ENCODE measurements at places on chromosomes 6 and 20.

DNA sequence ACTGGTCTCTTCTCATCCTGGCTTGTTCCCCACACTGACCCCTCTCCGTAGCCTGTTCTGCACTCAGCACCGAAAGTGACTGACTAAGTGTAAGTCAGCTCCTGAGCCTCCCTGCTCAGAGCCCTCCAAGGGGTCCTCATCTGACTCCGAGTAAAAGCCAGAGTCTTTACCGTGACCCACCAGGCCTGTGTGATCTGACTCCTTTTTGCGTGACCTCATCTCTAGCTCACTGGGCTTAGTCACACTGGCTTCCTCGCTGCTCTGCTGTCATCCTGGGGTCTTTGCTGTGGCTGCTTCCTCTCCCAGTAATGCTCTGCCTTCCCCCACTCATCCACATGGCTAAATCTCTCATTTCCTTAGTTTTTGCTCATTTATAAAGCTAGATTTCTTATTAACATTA, 116.6 kb downstream of the PLCB4 start:
- no peak for DNase-seq

DNA sequence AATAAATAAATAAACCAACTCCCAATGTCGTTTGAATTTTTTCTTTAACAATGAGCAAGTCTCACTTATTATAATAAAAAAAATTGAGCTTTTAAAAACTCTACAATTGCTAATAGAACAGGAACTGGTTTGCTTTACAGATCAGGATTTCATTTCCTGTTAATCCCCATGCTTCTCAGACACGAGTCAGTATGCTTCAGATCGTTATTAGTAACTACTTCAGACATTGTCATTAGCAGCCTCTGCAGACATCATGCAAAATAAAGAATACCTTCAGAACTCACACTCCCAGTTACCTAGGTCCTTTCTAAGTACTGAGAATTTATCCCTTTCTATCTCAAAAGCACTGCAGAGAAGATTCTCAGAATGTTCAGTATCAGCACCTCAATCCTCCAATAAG, 10.0 kb upstream of the FAM210B start:
- DNase-seq: no peak

DNA sequence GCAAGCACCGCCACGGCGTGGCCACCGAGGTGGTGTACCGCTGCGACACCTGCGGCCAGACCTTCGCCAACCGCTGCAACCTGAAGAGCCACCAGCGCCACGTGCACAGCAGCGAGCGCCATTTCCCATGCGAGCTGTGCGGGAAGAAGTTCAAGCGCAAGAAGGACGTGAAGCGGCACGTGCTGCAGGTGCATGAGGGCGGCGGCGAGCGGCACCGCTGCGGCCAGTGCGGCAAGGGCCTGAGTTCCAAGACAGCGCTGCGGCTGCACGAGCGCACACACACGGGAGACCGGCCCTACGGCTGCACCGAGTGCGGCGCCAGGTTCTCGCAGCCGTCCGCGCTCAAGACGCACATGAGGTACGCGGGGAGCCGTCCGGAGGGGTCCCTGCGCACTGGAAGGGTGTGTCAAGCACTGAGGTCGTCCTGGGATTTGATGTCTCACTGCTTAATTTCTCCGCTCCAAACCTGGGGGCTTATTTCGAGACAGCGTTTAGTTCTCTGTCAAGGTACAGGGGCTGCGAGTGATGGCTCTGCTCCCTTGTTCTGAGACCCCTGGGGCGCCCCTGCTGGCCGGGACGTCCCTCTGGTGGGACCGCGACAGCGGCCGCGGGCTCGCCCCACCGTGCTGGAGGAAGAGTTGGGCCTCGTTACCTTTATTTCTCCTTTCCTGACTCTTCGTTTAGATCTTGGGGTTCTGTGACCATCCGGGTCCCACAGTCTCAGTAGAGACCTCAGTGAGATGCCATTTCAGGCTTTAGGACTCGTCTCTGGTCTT, 3.6 kb downstream of the GZF1 start:
- no peak for DNase-seq

GRCh38 chr6:167272696-167273379, 18.3 kb upstream of the UNC93A start:
- DNase-seq: no peak

- DNase-seq: no peak
Observed at GRCh38 chr6:161219680-161220079, 54.2 kb downstream of the AGPAT4 start.

DNA sequence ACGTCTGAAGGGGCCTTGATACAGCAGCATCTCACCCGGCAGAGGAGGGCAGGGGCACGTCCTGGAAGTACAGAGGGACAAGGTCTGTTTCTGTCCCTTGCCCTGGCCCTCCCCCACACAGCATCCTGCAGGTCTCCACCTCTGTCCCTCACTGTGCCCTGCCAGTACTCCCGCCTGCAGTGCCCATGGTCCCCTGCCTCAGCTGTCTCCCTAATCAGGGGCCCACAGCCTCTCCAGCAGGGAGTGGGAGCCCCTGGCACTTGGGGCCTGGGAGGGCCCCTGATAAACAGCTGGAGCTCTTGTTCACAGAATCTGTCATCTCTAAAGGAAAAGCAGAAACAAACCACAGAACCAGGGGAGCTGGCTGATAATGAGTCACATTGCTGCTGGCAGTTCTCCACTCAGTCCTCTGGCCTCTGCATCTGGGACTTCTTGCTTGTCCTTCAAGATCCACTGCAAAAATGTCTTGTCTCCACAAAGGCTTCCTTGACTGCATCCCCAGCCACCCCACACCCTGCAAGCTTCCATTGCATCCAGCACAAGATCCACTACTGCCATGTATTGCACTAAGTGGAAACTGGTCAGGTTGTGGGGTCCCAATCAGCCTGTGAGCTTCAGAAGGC, 33.2 kb upstream of the TAF8 start:
- no peak for DNase-seq

- no peak for DNase-seq
Observed at GRCh38 chr20:50004229-50004628, 21.4 kb downstream of the SNAI1 start.

DNA sequence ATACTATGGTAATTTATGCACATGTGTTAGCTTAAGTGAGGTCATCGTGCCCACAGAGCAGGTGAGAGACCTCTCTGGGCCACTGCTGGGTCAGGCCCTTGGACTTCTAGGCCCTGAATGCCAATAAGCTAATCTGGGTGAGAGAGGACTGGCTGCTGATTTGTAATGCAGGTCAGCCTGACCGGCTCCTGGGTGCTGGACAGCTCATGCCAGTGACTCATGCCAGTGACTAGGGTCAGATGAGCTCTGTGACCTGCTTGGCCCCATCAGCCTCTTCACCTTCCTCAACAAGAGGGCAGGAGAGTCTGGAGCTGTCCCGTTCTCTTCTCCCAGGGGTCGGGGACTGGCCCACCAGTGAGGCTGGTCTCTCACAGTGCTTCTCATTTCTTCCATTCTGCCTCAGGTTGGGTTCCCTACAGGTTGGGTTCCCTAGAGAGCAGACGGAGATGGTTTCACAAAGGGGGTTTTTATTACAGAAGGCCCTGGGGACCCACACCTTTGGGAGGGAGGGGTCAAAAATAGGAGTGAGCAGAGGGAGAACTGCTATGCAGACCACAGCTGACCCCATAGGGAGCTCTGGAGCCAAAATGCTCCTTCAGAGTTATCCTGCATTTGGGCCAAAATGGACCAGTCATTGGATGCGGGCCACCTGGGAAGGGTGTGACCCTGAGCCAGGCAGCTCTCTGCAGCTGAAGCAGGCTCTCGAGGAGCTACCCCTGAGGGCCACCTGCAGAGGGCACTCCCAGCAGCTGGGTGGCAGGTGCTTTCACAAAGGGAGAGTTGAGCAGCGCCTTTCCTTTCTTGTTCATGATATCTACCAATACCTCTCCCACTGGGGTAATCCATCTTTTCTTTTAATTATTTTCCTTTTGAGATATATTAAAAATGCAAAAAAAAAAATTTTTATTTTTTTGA, 2.2 kb upstream of the OXT start:
- DNase-seq: no peak

GRCh38 chr6:149208134-149208601, 109.3 kb upstream of the TAB2 start:
- no peak for DNase-seq

DNA sequence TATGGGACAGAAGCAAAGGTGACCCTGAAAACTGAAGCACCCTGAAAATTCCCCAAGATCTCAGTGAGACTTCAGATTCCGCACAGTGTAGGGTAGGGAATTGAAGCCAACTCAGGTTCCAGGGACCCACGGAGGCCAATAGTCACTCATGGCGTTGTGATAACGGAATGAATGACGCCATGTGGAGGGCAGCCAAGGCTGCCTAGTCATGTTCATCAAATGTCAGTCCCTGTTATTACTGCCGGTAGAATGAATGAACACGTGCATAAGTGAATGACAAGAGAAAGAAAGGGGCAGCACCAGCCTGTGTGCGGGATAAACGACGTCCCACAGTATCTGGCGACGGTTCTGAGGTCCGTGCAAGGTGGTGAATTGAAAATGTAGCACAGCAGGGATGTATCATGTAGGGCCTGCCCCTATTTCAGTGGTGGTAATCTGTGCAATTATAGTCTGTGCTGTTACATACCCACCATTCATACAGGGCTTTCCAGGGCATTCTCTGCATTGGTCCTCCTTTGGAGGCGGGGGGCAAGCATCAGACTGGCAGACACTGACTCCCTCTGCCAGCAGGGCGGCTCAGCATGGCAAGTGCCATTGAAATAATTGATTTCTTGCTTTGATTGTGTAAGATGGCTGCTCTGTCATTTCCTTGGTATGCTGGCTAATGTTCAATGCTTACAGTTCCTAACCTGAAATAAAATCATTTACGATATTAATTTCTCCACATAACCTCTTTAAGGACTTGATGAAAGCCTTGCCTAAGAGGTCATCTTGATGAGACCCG, 386.9 kb downstream of the CDH4 start:
- DNase-seq: no peak

- DNase-seq: no peak
Observed at GRCh38 chr20:48846516-48847492, 19.0 kb upstream of the PREX1 start.

- DNase-seq: no peak
Observed at GRCh38 chr6:167695831-167696230, 130.9 kb upstream of the AFDN start.

DNA sequence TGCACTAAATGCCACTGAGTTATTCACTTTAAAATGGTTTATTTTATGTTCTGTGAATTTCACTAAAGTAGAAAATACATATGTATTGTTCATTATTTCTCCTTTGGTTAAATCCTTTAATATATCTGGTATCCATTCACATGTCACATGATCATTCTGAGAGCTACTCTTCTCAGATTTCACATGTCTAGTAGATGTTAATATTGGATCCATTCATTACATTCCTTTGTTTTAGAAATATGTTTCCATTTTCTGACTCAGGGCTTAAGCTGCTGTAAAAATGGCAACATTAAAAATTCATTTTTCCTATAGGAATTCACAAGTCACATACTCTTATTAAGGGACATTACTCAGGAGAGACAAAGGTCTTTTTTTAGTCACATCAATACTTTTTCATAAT, 205.4 kb downstream of the ZFAND3 start:
- DNase-seq: no peak

GRCh38 chr6:160004419-160005175, 35.7 kb downstream of the IGF2R start:
- DNase-seq: no peak

GRCh38 chr6:47718571-47718970, 20.2 kb downstream of the ADGRF4 start:
- DNase-seq: no peak

DNA sequence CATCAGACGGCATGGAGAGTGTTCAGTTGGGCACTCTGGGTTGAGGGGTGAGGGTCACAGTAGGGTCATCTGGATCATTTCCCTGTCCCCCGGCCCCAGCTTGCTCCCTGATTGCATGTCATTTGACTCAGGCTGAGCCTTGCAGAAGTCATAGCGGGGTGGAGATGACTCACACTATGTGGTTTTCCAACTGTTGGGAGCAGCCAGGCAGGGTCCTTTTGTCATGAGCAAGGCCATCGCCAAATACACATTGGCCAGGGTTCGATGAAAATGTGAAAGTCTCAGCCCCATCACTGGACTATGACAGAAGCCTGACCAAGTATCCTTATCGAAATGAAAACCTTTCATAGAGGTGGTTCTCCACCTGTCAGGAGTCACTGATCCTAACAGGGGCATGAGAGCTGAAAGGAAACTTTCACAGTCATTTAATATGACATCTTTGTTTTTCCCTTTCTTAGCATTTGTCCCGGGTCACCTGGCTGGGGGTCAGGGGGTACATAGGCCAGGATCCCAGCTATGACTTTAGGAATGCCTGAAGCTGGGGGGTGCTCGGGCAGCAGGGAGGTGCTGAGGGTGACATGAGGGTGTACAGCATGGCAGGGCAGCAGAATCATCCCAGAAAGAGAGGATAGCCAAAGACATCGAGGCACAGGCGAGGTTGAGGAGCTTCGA, 70.2 kb upstream of the CD93 start:
- no peak for DNase-seq

DNA sequence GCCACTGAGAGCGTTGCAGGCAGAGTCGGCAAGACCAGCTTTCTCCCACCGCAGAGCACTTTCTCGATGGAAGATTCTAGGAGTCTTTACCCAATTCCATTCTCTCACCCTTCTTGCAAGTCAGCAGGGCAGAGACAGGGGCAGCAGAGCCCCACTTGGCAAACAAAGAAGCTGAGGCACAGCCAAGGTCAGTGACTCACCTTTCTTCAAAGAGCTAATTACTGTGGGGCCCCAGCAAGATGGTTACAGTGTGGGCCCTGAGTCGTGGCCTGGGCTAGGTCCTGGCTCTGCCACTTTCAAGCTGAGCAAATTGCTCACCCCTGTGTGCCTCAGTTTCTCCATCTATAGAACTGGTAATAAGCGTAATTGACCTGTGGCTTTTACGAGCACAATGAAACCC, 277.0 kb downstream of the PREX1 start:
- DNase-seq: no peak

DNA sequence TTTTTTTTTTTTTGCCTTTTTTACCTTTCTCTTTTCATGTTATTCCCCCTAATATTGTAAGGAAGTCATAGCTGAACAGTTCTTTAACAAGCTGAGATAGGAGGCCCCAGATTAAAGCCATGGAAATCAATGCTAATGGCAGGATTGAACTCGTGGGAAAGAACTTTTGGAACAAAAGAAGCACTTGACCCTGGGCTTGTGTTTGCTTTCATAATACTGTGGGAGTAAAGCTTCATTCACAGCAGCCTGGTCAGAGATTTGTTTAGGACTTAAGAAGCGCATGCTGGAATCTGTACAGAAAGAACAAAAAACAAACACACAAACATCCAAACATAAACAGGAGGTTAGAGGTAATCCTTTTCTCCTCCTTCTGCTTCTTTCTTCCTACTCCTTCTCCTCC, 5.1 kb downstream of the HEY2 start:
- no peak for DNase-seq

GRCh38 chr6:33164665-33165373, 27.4 kb downstream of the COL11A2 start:
- no peak for DNase-seq

Measured in hypothalamus (tissue), 51 donors.